Right renal pelvis (tissue), 4 donors: ENCODE measurements at places on chromosomes 4 and X.
A peak's percentile ranks its signal among the peaks of the same experiment; 100 is the strongest.

- no peak for DNase-seq
These were observed 27.4 kb upstream of the TMPRSS11B start for GRCh38 chr4:68272860-68273259.

DNA sequence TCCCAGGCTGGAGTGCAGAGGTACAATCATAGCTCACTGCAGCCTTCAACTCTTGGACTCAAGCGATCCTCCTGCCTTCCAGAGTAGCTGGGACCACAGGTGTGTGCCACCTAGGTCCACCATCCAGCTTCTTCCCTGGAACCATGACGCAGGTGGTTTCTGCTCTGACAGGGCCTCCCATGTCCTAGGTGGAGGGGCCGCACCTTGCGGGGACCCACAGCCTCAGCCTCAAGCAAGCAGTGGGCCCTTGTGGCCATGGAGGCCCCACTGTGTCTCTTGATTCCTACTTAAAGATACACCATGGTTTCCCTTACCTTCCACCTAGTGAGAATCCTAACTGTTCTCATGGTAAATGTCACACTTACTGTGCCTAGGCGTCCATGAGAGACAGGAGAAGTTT is 6.9 kb upstream of the GPR78 start:
- no peak for DNase-seq

DNA sequence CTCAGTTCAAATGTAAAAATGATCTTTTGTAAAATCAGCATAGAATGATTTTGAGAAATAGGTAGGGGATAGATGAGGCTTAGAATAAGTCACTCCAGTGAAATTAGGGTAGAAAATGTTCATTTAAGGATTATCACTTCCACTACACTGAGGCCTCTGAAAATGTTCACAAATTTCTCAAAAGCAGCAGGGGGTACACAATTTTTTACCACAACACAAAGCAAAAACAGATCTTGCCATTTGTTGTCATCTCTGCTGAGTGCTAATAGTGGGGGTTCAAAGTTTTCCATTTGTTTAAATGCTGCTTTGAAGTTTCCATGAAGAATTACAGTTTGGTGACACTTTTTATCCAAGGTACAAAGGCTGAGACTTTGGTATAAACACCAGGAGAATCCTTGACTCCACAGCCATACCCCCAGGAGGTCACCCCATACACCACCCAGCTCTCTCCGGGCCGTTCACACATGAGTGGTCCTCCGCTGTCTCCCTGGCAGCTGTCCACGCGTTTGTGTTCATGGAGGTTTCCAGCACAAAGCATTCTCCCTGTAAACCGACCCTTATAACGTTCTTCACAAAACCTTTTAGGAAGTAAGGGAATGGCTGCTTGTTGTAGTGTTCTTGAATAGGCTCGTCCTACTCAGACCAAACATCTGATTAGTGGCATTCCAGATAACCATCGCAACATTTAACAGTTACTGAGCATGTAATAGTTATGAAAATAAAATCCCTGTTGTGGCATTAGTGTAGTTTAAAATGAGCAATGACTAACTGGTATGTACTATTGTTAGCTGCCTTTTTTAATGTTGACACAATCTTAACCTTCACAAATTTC is 71.0 kb downstream of the PRSS12 start:
- DNase-seq = no peak

- peak; percentile 10 for DNase-seq
These were observed 292.9 kb downstream of the IL1RAPL1 start for GRCh38 chrX:28880136-28880535.

DNA sequence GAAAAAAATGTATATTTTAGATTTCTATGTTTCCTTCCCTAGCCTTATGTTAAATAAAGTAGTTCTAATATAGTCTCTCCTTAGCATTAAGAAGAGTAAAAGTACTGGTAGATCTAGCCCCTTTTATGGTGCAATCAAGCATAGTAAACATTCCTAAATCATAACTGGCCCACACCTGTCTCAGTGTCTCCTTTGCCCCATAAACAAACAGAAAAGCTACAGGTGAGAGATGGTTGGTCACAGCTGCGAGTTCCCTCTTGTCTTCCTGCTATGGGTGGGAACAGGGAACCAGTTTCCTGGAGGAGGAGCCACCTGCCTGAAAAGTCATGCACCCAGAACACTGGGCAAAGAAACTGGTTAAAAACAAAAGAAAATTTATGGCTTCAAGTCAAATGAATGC is 16.6 kb downstream of the SOWAHB start:
- DNase-seq = no peak

DNA sequence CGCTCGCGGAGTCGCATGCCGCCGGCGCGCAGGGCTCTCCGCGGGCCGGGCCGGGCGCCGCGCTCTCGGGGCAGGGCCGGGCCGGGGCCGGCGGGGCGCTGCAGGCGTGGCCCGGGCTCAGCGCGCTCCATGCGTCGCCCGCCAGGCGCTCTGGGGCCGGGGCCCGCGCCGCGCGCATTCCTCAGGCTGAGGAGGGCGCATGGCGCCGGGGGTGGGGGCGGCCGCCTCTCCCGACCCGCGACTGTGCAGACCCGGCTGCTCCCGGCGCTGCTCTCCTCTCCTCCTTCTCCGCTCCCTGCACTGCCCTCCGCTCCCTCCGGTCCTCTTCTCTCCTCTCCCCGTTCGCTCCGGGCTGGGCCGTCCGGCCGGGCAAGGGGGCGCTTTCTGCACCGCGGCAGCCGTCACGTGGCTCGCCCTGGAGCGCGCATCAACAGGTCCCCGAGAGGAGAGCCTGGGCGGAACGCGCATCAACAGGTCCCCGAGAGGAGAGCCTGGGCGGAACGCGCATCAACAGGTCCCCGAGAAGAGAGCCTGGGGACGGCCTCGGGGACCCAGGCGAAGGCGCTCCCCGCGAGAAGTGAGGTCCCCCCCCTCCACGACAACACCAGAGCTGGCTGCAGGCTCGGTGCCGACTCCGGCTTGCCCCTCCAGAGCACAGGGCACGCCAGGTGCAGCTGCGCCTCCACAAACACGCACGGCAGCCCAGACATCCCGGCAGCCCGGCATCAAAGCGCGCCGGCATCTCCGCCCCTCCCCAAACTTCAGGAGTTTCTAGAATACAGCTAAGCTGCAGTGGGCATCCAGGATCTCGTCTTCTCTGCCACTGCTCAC is 12.9 kb downstream of the PPP2R3B start:
- no peak for DNase-seq

GRCh38 chr4:119041396-119041795 is 94.2 kb upstream of the MYOZ2 start:
- no peak for DNase-seq

DNA sequence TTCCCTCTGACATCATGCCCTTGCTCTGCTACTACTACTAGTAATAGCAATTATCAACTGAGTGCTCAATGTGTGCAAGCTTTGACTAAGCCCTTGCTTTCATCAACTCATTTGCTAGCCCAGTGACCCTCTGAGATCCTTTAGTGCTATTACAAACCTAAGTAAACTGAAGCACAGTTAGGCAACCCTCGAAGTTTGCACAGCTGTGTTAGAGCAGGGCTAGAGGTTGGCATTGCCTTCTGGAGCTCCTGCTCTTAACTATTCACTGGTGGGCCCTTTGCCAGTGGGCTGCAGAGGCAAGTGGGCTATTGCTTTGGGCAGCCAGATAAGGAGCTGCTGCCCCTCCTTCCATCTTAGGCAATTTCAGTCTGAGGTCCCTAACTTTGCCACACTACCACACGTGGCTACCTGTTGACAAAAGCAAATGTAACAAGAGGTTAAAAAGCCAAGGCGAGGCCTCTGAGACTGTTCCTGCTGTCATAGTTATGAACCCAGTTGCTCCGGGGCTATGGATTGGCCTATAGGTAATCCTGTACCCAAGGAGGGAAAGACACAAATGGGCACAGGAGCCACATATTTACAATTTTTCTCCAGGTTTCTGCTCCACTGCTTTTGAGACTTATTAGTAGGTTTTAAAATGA is 41.5 kb upstream of the ANKRD50 start:
- no peak for DNase-seq

DNA sequence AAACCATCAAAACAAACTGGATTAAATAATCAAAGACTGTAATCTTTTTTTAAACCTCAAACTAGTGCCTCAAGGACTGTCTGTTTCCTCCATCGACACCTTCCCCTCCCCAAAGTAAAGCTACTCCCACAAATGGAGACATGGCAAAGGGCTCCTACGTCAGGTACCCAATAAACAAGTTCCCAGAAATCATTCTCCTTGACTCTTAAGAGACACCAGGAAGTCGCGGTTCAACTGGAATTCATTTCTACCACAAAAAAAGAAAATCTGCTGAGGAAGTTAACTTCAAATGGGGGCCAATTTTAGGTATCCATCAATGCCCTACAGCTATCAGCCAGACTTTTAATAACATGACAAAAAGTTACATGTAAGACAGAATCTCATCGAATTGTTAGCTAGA is 2.5 kb downstream of the RPS4X start:
- no peak for DNase-seq

DNA sequence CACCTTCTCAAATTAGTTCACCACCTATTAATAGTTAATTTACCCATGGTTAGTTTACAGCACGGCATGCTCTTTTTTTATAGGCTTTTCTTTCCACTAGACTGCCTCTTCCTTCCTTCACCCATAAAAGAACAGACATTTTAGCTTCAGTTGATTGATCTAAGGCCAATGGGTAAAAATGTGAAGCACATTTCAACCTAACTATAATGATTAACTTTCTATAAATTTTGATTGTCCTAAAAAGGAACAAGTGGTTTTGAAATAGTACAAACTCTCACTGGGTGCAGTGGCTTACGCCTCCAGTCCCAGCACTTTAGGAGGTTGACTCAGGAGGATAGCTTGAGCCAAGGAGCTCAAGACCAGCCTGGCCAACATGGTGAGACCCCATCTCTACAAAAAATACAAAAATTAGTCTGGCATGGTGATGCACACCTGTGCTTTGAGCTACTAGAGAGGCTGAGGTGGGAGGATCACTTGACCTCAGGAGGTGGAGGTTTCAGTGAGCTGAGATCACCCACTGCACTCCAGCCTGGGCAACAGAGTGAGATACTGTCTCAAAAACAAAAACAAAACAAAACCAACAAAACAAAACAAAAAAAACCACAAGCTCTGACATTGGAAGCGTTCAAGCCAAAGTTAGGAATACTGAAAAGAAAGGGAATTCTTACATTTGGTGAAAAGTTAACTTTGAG is 89.9 kb upstream of the FAT1 start:
- no peak for DNase-seq

- DNase-seq = no peak
These were observed 983.7 kb downstream of the STIM2 start for GRCh38 chr4:27844376-27844775.

DNA sequence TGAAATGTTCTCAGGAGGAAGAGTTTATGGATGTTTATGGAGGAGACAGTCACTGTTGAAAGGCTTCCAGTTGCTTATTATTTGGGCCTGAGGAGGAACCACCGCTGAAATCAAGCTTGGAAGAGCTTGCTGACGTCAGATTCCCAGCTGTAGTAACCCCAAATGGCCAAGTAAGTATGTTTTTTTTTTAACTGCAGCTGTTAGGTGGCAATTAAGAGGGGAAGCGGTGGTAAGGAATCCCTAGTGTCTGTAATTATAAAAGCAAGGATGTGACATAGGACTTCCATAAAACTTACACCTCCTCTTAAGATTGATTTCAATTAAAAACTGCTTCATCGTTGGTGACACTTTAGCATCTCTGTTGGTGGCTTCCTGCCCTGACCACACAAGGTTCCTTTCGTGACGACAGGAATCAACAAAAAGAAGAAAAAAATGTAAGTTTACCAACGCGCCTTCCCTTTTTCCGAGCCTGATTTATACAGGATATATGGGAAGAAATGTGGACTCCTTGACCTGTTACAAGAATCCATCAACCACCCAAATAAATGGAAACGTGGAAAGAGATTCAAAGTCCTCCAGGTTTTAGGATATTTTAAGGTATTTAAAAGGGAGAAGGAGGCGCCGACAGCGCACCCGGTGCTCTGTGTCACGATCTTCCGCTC is 884 bp downstream of the RELL1 start:
- peak; percentile 35 for DNase-seq

- DNase-seq = no peak
These were observed 1.3 kb downstream of the CHST7 start for GRCh38 chrX:46574774-46575381.

- DNase-seq = no peak
These were observed 207.9 kb downstream of the MAB21L2 start for GRCh38 chr4:150789864-150790263.
